Fibroblast of lung (primary cell): ENCODE measurements at places on chromosomes 12 and 14. TPM values are rescaled to one million over a fixed set of nuclear protein-coding genes. Genes with fewer than 3 reads are reported as not detected.

GRCh38 chr14:33915682-33916081 lies 35.2 kb downstream of the EGLN3 start:
- H3K27me3 ChIP-seq = no peaks in the 10 kb centered on the region
- no peak overlapping the region for H3K4me3 ChIP-seq
- no peak for DNase-seq

GRCh38 chr14:88746052-88746451 lies 46.7 kb downstream of the EML5 start:
- H3K4me1 ChIP-seq = no peaks in the 10 kb centered on the region
- peak; percentile 22 for DNase-seq
- H3K27me3 ChIP-seq = no peaks in the 10 kb centered on the region
- H3K4me3 ChIP-seq = no peak overlapping the region

The TRPV4 gene
- 0.51 and 0.66 TPM in 2 replicates for total RNA-seq

The IL22 gene
- not detected in 2 replicates for total RNA-seq

DNA sequence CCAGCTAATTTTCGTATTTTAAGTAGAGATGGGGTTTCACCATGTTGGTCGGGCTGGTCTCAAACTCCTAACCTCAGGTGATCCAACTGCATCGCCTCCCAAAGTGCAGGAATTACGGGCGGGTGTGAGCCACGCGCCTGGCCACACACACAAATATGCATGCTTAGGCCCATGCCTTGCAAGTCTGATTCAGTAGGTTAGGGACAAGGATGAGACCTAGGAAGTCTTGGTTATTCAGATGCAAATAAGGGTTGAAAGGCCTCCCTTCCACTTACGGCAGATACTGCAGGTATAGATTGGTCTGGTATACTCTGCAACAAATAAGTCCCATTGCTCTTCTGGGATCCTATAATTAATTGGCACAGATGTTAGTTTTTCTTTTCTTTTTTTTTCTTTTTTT lies 32.9 kb downstream of the TXNRD1 start:
- H3K4me1 ChIP-seq = no peaks in the 10 kb centered on the region
- no peak overlapping the region for H3K27ac ChIP-seq
- no peak for DNase-seq

DNA sequence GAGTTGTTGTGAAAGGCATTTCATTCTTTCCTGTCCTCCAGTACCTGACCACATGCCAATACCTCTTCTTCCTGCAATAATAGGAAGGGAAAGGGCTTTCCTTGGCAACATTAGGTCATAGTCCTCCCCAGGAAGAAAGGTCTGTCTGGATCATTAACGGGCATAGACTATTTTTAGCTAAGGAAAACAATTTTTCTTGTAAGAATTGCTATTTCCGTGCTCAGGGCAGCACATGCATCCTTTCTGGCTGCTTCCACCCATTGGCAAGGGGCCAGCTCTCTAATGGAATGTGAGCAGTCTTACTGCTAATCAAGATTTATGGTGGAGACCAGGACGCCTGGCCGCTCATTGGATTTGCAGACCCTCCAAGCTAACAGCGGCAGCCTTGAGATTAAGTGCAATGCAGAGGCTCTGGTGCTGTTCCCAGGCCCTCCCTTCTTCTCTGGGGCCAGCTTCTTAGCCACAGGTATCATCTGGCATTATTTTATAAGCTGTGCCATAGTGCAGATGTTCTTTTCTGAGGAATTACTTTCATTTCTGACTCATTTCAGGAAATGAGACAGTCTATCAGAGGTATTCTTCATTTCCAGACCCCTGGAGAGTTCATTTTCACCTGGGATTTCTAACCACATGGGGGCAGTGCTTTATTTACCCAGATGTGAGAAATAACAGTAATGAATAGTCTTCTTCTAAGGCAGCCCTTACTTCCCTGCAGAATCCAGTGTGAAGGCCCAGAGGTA lies 52.9 kb downstream of the ANO6 start:
- H3K4me3 ChIP-seq = no peak overlapping the region
- H3K27me3 ChIP-seq = no peaks in the 10 kb centered on the region
- peak overlapping the region; percentile 13 for H3K27ac ChIP-seq

DNA sequence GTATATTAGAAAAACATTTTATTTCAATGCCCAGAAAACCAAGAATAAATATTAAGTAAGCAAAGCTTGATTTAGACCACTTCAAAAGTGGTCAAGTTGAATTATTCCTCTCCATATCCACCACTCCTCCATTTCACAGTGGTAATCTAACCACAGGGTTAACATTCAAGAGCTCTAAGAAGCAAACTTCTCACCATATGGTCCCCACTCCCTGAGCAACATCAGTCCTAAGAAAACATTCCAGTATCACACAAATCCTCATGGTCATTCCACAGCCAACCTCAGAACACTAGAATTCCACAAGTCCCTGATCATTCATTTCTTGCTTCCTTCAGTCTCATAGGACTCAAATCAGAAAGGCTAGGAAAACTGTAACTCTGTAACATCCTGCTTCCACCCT lies 47.9 kb downstream of the ST8SIA1 start:
- peak; percentile 100 for DNase-seq
- H3K4me1 ChIP-seq = peaks cover 19% of the 10 kb centered on the region
- H3K36me3 ChIP-seq = no peaks in the 10 kb centered on the region
- no peaks in the 10 kb centered on the region for H3K27me3 ChIP-seq
- no peak overlapping the region for H3K27ac ChIP-seq

The SLC17A8 gene
- not detected in 2 replicates for total RNA-seq

The TMEM132D gene
- total RNA-seq = not detected in 2 replicates

- no peak overlapping the region for H3K27ac ChIP-seq
- no peak for DNase-seq
- H3K36me3 ChIP-seq = no peaks in the 10 kb centered on the region
- H3K4me3 ChIP-seq = no peak overlapping the region
Observed at GRCh38 chr14:58662759-58663158, 25.0 kb downstream of the DACT1 start.

The PMEL gene
- 0.26 and 0.50 TPM in 2 replicates for total RNA-seq

- H3K27ac ChIP-seq = no peak overlapping the region
- H3K36me3 ChIP-seq = peaks cover 4% of the 10 kb centered on the region
- no peaks in the 10 kb centered on the region for H3K27me3 ChIP-seq
- DNase-seq = no peak
Observed at GRCh38 chr12:56234746-56235436, 5.0 kb downstream of the SLC39A5 start.

- H3K27ac ChIP-seq = no peak overlapping the region
- H3K4me3 ChIP-seq = no peak overlapping the region
- H3K36me3 ChIP-seq = no peaks in the 10 kb centered on the region
- no peaks in the 10 kb centered on the region for H3K4me1 ChIP-seq
- no peak for DNase-seq
- H3K27me3 ChIP-seq = no peaks in the 10 kb centered on the region
Observed at GRCh38 chr14:99468081-99468480, 12.6 kb downstream of the SETD3 start.

The LGR5 gene
- not detected in 2 replicates for total RNA-seq

GRCh38 chr12:24083838-24084237 lies 134.4 kb upstream of the SOX5 start:
- no peaks in the 10 kb centered on the region for H3K27me3 ChIP-seq
- H3K27ac ChIP-seq = no peak overlapping the region
- no peak for DNase-seq
- H3K4me3 ChIP-seq = no peak overlapping the region
- H3K36me3 ChIP-seq = no peaks in the 10 kb centered on the region
- no peaks in the 10 kb centered on the region for H3K4me1 ChIP-seq

- no peak overlapping the region for H3K4me3 ChIP-seq
- no peak overlapping the region for H3K27ac ChIP-seq
- no peaks in the 10 kb centered on the region for H3K36me3 ChIP-seq
- no peaks in the 10 kb centered on the region for H3K4me1 ChIP-seq
Observed at GRCh38 chr12:4041187-4041885, 168.1 kb upstream of the PARP11 start.

The CIROP gene
- total RNA-seq = 0.17 and 1.0 TPM in 2 replicates

The CLEC1A gene
- not detected in 2 replicates for total RNA-seq

GRCh38 chr12:57182918-57183575 lies 33.5 kb upstream of the NXPH4 start:
- H3K4me3 ChIP-seq = no peak overlapping the region
- peaks cover 5% of the 10 kb centered on the region for H3K4me1 ChIP-seq
- no peak overlapping the region for H3K27ac ChIP-seq
- DNase-seq = peak; percentile 41

DNA sequence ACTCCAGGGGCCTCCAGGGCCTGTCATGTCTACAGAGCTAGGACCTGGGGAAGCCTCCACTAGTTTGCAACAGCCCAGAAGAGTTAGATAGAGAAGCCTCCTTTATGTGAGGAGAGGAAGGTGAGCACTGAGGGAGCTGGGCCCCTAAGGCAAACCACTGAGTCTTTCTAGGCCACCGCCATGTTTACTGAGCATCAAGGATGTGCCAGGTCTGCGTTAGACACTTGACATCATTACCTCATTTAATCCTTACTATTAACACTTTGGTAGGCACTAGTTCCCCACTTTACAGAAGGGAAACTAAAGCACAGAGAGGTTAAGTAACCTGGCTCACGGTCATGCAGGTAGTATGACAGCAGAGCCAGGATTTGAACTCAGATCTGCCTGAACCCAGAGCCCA lies 12.9 kb downstream of the CTDSP2 start:
- H3K4me3 ChIP-seq = no peak overlapping the region
- H3K36me3 ChIP-seq = peaks cover 4% of the 10 kb centered on the region
- H3K4me1 ChIP-seq = peaks cover 55% of the 10 kb centered on the region
- DNase-seq = no peak
- H3K27me3 ChIP-seq = no peaks in the 10 kb centered on the region

DNA sequence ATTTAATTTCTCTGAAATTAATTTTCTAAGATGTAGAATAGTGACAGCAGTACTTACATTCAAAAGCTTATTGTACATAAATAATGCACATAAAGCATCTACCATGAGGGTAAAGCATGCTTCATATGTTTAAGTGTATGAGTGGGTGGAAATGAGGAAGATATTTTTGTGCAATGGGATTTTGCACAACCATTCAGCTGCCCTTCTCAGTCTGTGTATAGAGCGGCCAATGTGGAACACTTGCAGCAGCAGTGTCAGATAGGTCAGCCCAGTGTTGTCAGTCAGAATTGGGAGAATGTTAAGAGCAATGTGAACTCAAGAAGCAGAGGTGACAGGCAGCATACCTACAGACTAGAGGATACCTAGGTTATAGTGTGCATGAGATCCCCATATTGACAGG lies 72.5 kb upstream of the ATP2B1 start:
- no peak overlapping the region for H3K27ac ChIP-seq
- H3K27me3 ChIP-seq = no peaks in the 10 kb centered on the region
- H3K36me3 ChIP-seq = no peaks in the 10 kb centered on the region
- H3K4me3 ChIP-seq = no peak overlapping the region
- peaks cover 8% of the 10 kb centered on the region for H3K4me1 ChIP-seq
- no peak for DNase-seq

The PMCH gene
- total RNA-seq = not detected in 2 replicates

The GPR132 gene
- 0.17 and 0.26 TPM in 2 replicates for total RNA-seq

DNA sequence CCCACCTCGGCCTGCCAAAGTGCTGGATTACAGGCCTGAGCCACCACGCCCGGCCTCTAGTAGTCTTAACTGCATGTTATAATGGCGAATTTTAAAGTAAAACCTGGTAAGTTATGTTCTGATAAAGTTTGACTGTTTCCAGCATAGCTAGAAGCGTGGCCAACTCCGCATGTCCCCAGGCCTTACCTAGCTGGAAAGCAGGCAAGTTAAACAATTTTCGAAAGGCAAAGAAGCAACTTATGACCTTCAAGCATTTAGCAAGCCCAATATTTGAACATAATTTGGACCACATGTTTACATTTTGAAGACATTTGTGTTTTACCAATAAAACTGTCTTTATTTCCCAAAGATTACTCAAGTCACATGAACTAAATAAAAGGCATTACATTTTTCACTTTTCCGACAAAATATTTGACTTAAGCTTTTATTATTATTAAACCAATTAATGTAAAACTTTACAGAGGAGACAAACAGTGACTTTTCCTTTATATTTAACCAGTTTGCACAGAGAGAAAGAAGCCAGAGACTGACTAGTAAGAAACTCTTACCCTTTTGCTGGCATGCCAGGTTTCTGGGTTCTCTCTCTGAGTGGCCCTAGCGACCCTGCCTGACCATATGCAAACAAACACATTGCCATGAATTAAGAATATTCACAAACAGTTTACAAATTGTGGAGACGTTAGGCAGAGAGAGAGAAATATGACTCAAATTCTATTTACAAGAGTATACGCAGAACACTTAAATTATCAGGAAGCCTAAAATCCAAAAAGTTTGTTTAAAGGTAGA lies 106.3 kb downstream of the RIN3 start:
- DNase-seq = no peak
- H3K36me3 ChIP-seq = peaks cover 1% of the 10 kb centered on the region
- H3K4me1 ChIP-seq = peaks cover 11% of the 10 kb centered on the region
- no peak overlapping the region for H3K4me3 ChIP-seq
- peak overlapping the region; percentile 34 for H3K27ac ChIP-seq
